ENCODE measurements at places on chromosomes 3 and 15. TPM values are rescaled to one million over a fixed set of nuclear protein-coding genes. Genes with fewer than 3 reads are reported as not detected.

DNA sequence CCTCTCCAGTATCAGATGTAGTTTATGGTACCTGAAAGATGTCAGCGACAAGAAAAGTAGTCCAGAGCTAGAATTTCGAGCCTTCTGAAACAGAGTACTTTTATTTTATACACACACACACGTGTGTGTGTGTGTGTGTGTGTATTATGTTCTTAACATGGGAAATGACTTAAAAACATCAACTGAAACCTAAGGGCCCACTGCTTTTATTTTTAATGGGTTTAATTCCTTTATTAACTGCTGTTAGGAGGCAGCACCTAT, 1.9 kb downstream of the TCF12 start:
- no peak for DNase-seq

GRCh38 chr3:7444886-7445285, 584.0 kb downstream of the GRM7 start:
- DNase-seq: no peak

GRCh38 chr3:102206511-102207031, 228.2 kb upstream of the ZPLD1 start:
- DNase-seq: no peak

DNA sequence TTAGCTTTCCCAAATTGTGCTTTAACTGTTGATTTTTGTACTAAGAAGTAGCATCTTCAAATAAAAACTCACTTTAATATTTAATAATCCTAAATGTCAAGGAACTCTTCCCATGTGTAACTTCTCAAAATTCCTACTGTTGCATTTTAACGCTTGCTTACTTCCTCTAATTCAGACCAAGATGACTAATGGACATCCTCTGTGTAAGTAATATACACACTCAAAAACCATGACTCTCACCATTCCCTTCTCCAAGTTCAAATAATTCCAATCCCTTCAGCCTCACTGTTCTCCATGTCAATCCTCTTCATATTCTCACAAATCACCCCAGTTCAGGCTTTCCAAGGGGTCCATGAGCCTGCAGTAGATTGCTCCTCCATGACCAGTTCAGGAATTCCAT, 13.0 kb downstream of the MRPL46 start:
- DNase-seq: no peak

DNA sequence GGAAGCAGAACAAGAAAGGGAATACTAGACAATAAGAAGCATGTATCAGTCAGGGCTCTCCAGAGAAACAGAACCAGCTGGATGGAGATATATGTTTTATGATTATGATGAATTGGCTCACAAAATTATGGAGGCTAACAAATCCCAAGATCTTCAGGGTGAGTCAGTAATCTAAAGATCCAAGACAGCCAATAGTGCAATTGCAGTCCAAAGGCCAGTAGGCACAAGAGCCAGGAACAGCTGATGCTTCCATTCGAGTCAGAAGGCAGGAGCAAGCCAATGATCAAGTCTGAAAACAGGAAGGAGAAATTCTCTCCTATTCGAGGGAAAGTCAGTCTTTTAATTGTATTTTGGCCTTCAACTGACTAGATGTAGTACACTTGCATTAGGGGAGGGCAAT, 164.9 kb upstream of the ST8SIA2 start:
- no peak for DNase-seq

CCDC39 gene
- total RNA-seq: not detected

- DNase-seq: no peak
Observed at GRCh38 chr3:172915911-172916514, 165.5 kb downstream of the ECT2 start.

GRCh38 chr15:31327669-31328427, 1.2 kb downstream of the KLF13 start:
- DNase-seq: peak; percentile 26

DNA sequence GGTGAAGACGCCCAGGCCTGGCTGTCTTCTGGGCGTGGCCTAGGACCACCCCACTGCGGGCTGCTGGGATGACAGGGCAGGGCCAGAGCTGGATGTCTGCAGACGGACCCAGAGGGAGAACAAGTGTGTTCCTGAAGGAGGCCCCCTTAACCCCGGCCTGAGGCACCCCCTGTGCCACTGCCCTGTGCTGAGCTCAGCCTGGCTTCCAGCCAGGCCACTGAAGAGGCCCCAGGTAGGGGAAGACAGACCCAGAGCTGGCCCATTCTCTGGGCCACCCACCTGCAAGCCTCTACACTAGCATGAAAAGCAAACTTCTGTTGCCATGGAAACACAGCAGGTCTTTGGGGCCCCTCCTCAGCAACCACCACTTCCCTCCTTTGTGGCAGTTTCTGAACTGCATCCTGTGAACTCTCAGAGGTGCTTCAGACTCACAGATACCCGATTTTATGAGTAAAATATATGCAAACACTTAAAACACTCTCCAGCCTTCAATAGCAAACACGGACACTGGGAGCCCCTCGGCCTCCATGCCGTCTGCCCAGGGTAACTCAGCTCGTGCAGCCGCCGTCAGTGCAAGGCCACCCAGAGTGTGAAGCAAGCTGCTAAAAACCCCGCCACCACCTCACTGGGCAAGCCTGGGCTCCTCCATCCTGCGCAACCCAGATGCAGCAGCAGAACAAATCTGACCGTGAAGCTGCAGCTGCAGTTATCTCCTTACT, 42.5 kb downstream of the CMTM6 start:
- peak; percentile 23 for DNase-seq

- no peak for DNase-seq
Observed at GRCh38 chr15:78368651-78369050, 28.5 kb downstream of the CRABP1 start.

CHRM5 gene
- total RNA-seq: not detected

ZNF385D gene
- 2.1 TPM for total RNA-seq

CAND2 gene
- 14.8 TPM for total RNA-seq

SLC28A1 gene
- not detected for total RNA-seq

- DNase-seq: no peak
Observed at GRCh38 chr3:143443851-143444331, 324.3 kb downstream of the CHST2 start.

GRCh38 chr3:106160396-106160795, 291.6 kb upstream of the CBLB start:
- DNase-seq: no peak

GRCh38 chr3:46406443-46406787, 451 bp downstream of the CCR5AS start:
- DNase-seq: no peak

- peak; percentile 23 for DNase-seq
Observed at GRCh38 chr3:53161820-53162671, 1.0 kb downstream of the PRKCD start.

- no peak for DNase-seq
Observed at GRCh38 chr15:39453620-39454019, 127.3 kb upstream of the THBS1 start.

CEMIP gene
- total RNA-seq: 0.33 TPM

DNA sequence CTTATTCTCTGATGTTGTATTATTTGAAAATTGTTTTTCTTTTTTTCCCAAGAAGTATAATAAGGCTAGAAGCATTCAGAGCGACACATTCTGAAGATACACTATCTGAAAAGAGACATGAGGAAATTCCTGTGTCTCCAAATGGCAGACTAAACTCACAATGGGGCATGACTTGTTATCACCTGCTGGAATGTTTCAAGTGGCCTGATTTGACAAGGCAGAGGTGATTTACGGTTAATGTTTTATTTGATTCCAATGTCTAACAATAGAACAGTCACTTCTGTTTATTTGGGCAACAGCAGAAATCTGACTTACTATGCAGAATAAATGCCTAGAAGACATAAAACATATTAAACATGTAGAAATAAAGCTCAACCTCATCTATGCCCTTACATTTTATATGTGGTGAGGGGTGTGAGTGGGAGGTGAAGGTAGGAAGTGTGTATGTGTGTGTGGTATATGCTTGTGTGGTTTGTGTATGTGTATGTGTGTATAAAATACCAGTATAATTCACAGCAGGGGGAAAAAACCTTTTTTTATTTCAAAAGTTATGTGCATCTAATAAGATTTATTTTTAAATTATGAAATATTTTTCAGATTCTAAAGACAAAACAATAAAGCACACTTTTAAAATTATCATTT, 1051.7 kb downstream of the ROBO2 start:
- no peak for DNase-seq
